GM13976 (cell line): ENCODE measurements at places on chromosomes 5 and 9.

DNA sequence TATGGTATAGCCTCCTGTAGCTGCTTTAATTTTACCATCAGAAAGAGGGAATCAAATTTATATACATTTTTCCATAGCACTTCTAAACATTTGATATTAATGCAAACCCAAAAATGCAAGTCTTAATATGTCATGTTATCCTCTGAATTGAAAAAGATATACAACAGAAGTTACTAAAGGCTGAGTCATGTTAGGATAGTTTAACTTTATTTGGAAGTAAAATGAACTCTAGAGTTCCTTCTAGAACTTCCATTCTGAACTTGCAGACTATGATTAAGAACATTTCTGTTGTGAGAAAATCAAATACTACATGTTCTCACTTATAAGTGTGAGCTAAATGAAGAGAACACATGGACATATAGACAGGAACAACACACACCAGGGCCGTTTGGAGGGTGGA is 317.3 kb upstream of the PRR16 start:
- no peak for DNase-seq

DNA sequence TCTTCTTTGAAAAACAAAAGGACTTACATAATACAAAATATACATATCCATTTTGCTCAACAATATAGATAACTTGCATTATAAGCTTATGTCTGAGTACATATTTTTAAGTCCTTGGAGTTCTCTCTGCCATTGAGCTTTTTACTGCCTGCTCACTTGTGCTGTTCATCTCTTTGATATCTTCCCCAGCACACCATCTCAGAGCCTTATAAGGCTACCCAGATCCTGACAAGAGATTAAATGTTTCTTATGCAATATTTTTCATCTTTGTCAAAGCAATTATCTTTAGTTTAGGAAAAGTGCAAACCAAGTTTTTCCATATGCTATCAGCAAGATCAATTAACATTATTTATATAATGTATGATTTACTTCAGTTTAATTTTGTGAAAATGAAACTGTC is 60.7 kb upstream of the ITGA1 start:
- no peak for DNase-seq

GRCh38 chr5:171848911-171849520 is 63.4 kb downstream of the SMIM23 start:
- peak; percentile 7 for DNase-seq

- DNase-seq: no peak
Observed at GRCh38 chr5:10262995-10263394, 12.9 kb downstream of the CCT5 start.

DNA sequence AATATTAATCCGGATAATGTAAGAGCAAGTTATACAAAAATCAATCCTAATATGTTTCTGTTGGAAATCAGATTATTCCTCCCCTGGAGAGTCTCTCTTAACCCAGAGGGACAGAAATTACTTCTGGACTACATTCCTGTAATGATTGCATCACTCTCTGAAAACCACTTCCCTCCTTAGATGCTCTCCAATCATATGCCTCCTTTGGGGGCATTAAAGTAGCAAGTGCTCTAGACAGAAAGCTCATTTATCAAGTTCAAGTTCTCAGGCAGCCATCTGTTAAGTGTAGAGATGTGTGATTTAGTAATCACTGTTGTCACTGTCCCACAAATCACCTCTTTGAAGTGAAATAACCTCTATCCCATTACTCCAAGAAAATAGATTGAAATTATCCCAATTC is 247.1 kb downstream of the SLCO4C1 start:
- no peak for DNase-seq

GRCh38 chr5:133854554-133854953 is 113.9 kb downstream of the C5orf15 start:
- no peak for DNase-seq

DNA sequence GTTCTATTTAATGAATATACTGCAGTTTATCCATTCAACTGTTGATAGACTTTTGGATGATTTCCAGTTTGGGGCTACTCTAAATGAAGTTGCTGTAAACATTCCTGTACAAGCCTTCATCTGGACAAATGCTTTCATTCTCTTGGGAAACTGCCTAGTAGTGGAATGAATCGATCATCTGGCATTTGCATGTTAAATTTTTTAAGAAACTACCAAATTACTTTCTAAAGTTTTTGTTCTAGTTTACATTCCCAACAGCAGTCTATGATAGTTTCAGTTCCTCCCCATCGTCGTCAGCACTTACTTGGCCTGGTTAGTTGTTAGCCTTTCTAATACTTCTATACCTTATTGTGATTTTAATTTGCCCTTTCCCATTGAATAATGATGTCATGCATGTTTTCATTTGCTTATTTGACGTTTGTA is 306.3 kb downstream of the FER start:
- peak; percentile 18 for DNase-seq

DNA sequence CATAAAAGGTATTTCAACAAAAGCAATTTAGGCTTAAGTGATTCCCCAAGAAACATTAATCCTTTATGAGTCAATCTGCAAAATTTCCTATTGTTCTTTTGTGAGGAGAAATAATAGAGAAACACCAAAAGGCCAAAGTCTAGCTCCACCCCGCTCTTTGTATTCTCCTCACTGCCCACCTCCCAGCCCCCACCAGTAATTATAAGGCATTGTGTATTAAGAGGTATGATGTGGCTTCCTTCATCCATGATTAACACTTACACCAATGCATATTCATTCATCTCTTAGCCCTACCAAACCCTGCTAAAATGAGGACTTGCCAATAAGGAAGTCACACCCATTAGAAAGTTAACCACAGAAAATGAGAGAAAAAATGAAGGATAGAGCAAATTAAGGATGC is 105.3 kb upstream of the SPATA31D4 start:
- DNase-seq: no peak

- no peak for DNase-seq
Observed at GRCh38 chr5:8316608-8317280, 447.8 kb downstream of the MTRR start.

DNA sequence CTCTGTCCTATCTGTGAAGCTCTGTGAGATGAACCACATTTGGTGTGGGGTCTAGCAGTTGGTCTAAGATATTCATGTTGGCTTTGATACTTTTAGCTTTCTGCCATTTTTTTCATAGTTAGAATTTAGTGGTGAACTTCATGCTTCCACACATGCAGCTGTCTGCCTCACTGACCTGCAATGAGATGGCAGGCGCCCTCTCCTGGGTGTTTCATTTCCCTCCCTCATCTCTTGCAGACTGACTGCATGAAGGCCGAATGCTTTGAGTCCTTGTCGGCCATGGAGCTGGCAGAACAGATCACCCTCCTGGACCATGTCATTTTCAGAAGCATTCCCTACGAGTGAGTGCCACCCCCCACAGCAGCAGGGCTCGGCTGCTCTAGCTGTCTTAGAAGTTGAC is 26.1 kb upstream of the CKMT2 start:
- DNase-seq: no peak

DNA sequence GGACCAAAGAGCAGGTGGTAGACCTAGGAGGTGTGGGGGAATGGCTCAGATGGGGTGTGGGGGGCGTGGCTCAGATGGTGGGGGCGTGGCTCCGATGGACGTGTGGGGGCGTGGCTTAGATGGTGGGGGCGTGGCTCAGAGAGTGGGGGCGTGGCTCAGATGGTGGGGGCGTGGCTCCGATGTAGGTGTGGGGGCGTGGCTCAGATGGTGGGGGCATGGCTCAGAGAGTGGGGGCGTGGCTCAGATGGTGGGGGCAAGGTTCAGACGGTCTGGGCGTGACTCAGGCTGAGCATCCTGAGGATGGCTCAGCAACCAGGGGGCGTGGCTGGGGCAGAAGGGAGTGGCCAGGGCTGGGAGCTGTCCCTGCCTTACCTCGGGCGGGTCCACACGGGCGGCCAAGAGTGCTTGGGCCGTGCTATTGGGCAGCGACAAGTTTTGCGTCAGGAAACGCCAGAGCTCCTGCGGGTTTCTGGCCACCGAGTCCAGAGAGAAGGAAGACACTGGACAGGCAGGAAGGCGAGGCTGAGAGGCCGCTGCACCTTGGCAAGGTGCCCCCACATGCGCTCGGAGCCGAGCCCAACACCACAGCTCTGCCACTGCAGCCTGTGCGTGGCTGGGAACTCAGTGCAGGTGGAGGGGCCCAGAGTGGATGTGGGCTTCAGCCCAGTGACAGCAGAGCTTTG is 5.9 kb downstream of the ABCA2 start:
- DNase-seq: peak; percentile 77

GRCh38 chr5:135042595-135042994 is 8.6 kb upstream of the PITX1 start:
- DNase-seq: no peak

DNA sequence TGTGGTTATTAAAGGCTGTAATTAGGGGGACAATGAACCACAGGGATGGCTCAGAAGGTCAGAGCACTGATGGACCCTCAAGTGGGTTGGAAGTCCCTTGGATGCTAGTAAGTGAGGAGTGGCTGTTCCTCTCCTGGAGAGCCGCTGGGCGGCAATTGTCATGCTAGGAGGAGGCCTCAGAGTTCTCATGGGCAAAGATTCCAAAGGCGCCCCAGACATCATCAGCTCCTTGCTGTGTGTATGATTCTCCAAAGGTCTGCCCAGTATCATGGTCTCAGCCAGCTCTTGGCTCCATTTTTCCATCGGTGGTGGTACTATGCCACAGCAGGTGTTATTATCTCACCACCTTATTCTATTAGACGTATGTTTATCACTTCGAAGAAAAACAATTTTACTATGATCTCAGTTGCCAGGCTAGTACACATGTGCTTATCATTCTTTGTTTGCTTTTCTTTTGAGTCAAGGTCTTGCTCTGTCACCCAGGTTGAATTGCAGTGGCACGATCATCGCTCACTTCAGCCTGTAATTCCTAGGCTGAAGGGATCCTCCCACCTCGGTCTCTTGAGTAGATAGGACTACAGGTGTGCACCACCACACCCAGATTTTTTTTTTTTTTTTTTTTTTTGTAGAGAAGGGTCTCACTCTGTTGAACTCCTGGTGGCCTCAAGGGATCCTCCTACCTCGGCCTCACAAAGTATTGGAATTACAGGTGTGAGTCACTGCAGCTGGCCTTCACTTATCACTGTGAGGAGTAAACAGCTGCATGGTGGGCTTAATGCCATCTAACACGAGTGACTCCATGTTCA is 46.8 kb downstream of the EXOSC2 start:
- no peak for DNase-seq

- DNase-seq: no peak
Observed at GRCh38 chr9:36729906-36730305, 157.2 kb downstream of the MELK start.

- DNase-seq: no peak
Observed at GRCh38 chr9:107228496-107229039, 54.5 kb upstream of the RAD23B start.

DNA sequence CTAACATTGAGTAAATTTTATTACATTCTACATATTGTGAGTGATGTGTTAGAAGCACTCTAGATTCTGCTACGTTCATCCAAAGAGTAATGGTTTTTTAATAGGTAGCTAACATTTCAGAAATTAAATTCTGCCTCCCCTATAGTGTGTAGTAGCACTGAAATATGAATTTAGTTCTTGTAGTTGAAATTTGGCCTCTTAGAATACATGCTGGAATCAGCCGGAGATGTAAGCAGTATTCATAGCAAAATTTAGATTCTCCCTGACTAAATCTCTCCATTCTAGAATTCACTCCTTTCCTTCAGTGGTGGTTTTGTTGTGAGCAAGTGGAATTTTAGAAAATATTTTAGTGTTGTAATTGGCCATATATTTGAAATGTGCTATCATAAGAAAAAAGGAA is 799.9 kb upstream of the CDH10 start:
- no peak for DNase-seq

- DNase-seq: no peak
Observed at GRCh38 chr5:18048449-18048848, 414.2 kb downstream of the TAF11L14 start.

GRCh38 chr5:106085136-106085535 is 1585.6 kb downstream of the EFNA5 start:
- no peak for DNase-seq

DNA sequence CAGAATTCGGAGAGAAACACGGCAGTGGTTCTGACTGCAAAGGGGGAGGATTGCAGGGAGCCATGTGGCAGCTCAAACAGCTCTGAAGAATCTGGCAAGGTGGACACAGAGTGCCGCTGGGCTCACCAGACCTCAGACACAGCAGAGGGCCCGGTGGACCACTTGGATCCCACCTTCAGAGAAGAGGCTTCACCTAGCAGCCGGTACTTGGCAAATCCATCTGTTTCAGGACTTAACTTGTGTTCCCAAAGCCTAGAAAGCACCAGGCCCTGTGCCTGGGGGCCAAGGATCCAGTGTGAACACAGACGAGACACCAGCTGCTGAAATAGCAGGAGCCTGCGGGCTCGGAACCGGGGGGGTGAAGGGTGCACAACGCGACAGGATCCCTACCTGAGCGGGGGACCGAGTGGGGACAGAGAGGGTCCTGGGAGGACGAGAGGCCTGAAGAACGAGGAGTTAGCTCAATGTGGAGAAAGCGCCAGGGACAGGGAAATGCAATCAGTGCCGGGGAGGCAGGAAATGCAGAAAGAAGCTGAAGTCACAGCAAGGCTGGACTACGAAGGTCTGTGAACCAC is 44.6 kb downstream of the BTNL9 start:
- peak; percentile 8 for DNase-seq

GRCh38 chr5:97094579-97095317 is 47.7 kb downstream of the LIX1 start:
- peak; percentile 70 for DNase-seq

DNA sequence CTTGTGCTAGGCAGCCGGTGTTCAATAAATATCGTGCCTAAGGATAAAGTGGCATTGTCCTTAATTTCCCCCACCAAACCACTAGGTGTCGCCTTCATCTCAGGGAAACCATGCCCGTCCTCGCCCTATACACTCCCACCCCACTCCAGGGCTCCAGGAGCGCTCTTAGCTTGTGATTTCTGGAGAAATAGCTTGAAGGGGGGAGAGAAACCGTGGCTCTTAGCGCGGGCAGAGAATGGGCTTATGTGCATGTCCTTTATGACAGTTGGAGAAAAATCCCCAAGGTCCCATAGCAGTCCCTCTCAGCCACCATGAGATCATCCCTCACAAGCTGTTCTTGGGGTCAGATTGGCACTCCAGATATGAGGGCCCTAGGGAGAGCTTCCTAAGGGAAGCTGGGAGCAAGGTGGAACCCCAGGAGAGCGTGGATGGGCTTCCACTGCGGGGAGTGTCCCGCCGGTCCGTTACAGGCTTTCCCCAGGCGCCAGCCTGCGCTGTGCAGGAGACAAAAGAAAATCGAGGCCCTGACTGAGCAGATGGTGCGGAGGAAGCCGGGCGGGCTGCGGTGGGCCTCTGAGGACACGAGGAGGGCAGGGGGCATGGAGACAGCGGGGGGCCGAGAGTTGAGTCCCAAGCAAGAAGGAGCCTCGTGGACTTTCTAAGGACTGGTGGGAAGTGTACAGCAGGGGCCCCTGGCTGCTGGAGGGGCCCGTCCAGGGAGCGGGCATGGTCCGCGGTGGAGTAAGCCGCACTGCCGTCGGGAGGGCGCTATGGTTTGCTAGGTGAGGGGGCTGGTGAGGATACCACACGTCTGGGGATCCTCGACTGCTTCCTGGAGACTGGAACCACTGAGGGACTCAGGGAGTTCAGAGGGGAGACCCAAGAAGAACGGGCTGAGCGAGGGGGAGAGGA is 750 bp upstream of the NPR2 start:
- DNase-seq: peak; percentile 85
